GOT3 (cell line): ENCODE measurements at places on chromosomes 2 and 18.

DNA sequence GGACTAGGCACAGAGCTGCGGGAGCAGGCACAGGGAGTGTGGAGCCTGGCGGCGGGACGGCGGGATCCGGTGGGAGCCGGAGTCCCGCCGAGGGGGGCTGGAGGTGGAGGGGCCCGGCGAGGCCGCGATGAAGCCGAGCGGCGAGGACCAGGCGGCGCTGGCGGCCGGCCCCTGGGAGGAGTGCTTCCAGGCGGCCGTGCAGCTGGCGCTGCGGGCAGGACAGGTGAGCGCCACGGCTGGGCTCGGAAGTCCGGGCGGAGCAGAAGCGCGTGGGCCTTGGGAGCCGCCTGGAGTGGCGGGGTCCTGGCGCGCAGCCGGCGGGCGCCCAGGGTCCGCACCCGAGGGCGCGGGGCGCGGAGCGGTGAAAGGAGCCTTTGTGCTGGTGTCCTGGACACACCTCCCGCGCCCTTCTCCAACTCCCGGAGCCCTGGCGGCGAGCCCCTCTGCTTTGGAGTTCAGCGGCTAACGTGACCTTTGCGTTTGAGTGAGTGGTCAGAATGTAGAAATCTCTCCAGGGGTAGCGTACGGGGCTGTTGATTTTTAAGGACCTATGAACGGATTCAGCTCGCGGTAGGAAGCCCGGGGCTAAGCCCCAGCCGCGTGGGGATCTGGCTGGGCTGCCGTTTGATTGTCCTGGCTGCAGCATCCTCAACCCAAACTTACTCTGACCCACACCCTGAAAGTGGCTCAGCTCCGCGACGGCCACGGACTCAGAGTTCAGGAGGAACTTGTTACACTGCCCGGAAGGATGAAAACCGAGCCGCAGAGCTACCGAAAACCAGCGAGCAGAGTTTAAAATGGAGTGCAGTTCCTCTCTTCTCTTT lies 448 bp downstream of the IMPA2 start:
- DNase-seq = no peak

- DNase-seq = no peak
Observed at GRCh38 chr18:49697757-49698524, 115.4 kb downstream of the ACAA2 start.

GRCh38 chr2:61793389-61793836 lies 60.4 kb downstream of the FAM161A start:
- DNase-seq = no peak

- no peak for DNase-seq
Observed at GRCh38 chr2:25218100-25218499, 49.7 kb upstream of the POMC start.

DNA sequence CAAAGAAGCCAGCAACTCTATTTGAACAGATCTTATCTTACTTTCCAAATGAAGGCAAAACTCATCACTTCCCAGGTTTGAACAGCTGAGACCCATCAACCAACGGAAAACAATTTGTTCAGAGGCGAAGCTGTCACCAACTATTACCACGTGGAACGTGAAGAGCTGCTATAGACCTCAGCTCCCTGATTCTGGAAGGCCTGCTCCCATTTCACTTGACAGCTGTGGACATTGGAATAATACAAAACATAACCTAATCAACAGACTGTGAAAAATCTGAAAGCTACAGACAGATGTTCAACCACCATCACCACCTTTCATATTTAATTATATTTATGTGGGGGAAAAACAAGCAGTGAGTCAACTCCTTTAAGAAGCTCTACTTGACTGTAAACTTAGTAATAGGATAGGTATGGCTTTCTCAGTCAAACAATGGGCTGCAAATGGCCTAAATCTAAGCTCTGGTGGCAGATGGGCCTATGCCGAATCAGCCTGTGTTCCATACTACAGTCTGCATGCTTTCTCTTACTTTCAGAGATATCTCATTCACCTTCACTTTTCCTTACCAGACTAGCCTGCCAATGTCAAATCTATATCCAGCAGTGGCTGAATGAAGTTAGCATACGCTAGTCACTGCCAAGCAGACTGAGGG lies 896.4 kb downstream of the TDRD15 start:
- DNase-seq = no peak

GRCh38 chr18:8063733-8064132 lies 496.6 kb downstream of the PTPRM start:
- no peak for DNase-seq

GRCh38 chr2:59390581-59390980 lies 1149.5 kb upstream of the FANCL start:
- no peak for DNase-seq

DNA sequence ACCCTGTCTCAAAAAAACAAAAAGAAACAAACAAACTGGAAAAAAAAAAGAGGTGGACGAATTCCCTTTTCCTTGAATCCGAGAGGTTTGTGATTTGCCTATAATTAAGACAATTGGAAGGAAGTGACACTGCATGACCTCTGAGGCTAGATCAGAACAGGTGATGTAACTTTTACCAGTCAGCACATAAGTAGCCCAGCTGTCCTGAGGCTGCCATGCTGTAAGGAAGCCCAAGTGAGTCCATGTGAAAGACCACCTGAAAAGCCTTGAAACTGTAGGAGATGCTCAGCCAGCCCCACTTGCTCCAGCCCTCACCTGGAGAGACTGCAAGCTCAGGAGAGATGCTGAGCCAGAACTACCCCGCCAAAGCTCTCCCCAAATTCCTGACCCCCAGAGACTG lies 166.8 kb downstream of the TGIF1 start:
- no peak for DNase-seq

- DNase-seq = no peak
Observed at GRCh38 chr2:37878536-37878935, 46.6 kb upstream of the RMDN2 start.

GRCh38 chr18:24814521-24814920 lies 354.1 kb downstream of the HRH4 start:
- DNase-seq = no peak

- DNase-seq = no peak
Observed at GRCh38 chr2:32591669-32592463, 36.0 kb upstream of the TTC27 start.

DNA sequence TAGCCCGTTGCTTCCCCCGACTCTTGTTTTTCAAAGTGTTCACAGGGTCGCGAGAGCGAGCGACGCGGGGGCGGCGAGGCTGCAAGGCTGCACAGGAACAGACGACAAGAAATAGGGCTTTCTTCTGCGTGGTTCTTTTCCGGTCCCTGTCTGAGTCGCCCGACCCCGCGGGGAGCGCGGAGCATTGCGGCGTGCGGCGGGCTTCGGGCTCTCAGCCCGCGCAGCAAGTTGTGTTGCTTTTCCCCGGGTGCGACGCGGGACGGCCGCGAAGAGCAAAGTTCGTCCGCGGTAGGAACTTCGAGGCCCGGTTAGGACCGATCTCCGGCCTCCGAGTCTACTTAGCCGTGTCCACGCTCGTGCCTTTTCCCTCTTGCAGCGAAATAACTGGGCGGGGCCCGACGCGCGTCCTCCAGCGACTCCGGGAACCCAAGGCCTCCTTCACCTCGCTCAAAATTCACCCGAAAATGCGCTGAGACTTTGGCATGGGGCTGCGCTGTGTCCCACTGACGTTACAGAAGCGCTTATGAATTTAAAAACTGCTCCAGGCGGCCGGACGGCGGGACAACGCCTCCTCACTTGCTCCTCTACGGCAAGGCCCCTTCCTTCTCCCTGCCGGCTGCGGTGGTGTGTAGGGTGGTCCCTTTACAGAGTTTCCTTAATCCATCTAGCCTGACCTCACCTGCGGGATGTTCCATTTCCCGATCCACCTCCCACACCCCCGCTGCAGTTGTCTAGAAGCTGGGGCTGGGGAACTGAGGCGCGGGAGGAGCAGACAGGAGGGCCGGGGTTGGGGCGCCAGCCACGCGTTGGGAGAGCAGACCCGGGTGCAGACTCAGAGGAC lies 1.5 kb upstream of the BCL2L11 start:
- DNase-seq = no peak

DNA sequence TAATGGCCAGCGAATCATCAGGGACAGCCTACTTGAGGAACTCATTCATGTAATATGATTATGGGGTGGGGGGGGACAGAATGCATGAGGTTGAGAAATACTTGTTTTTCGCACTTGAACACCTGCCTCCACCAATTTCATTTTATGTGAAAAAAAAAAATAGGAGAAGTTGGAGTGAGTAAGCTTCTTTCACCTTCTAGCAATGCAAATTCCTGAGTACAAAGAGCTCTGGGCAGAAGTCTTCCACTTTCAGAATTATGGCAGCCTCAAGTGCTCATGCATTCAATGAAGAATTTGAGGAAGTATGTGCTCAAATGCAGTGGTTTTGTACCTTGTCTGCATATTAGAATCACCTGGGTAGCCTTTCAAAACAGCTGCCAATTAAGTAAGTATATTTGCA lies 40.1 kb upstream of the GPD2 start:
- no peak for DNase-seq

GRCh38 chr2:21821672-21822227 lies 698.0 kb downstream of the TDRD15 start:
- DNase-seq = no peak

- DNase-seq = no peak
Observed at GRCh38 chr2:37348155-37348554, 3.7 kb downstream of the QPCT start.

- DNase-seq = no peak
Observed at GRCh38 chr2:213007290-213007838, 144.0 kb downstream of the IKZF2 start.

GRCh38 chr2:10547663-10548376 lies 99.7 kb upstream of the ODC1 start:
- DNase-seq = no peak

GRCh38 chr18:67966224-67966623 lies 449.7 kb upstream of the DSEL start:
- no peak for DNase-seq

- DNase-seq = no peak
Observed at GRCh38 chr18:48208432-48209140, 200.6 kb downstream of the ZBTB7C start.

- DNase-seq = no peak
Observed at GRCh38 chr2:96832754-96833507, 10.9 kb downstream of the ANKRD23 start.

- DNase-seq = no peak
Observed at GRCh38 chr2:191222507-191222906, 22.7 kb upstream of the MYO1B start.

DNA sequence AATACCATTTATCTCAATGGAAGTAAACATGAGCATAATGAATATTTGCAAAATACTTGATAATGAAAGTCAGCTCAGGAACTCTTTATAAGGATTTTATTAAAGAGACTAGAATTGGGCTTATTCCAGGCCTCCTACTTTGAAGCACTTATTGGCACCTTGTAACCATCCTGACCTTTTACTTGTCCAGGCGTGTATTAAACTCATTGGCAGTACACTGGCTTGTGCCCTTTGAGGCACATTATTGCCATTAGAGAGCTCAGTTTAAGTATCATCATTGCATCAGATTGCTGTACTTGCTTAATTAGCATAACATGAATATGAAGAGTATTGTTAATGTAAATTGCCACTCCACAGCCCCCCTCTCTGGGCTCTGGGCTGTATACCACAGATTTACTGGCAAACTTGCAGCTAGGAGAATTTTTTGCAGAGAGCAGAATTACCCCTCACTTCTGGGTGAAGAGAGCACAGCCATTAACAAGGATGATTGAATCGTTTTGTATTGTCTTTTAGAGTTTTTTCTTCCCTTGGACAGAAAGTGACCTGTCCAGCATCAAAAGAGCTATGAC lies 72.5 kb downstream of the XIRP2 start:
- DNase-seq = no peak

- DNase-seq = no peak
Observed at GRCh38 chr18:13126966-13127598, 91.5 kb upstream of the LDLRAD4 start.

DNA sequence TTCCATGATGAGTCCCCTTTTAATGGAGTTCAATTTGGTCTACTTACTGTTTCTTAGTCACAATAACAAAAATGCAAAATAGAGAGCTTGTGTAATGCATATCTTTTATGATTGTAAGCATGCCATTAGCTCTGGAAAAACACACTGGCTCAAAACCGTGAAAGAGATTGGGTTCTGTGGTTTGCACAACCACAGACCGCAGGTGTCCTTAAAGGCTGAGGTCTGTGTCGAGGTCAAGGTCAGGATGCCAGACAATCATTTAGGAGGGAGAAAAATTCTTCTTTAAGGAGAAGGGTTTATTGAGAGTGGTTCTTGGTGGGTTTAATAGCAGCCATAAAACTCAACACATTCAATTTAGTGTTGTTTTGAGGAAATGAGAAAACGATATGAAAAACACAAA lies 487.2 kb downstream of the GALR1 start:
- DNase-seq = no peak

DNA sequence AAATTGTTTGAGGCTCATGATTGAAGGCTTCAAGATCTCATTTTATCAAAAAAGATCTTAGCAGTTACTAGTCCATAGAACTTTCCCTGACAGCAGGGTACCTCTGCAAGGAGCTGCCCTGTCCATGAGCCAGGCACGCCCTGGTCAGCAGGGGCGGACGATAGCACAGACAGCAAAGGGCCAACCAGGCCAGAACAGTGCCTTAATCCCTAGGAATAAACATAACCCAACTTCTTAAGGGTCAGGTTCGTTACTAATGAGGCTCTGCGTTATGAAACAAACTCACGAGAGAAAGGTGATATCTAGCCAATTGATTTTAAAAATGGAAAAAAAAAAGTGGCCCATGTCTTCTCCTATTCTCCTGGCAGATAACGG lies 59.2 kb downstream of the BCL2 start:
- no peak for DNase-seq

DNA sequence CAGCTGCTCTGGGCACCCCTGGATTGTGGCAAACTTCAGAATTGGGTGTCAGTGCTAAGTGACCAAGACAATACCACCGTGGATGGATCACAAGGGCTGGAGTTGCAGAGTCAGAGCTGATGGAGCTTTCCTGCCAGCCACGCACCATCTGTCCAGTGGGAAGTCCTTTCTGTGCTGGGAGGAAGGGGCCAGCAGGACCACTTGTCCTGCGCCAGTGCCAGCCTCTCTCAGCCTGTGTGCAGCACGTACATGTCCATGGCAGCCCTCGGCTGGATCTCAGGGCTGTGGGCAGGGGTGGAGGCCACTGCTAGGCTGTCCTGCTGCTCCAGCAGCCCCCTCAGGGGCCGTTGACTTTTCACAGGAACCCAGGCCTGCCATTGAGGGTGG lies 33.3 kb downstream of the RAB31 start:
- no peak for DNase-seq

DNA sequence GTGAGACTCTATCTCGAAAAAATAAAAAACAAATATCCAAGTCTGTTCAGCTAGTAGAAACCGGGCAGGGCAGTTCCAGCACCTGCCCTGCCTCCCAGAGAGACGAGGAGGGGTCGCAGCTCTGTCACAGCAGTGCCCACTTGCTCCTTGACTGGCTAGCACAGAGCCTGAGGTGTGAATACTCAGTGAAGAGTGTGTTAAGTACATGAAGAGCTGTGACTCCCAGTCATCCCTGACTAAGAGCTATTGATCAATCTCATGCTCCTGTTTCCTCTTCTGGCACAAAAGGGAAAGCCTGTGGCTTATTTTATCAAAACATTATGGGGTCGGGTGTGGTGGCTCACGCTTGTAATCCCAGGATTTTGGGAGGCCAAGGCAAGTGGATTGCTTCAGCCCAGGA lies 83.0 kb upstream of the FZD7 start:
- DNase-seq = no peak

- DNase-seq = no peak
Observed at GRCh38 chr2:111537078-111537655, 346.8 kb downstream of the ANAPC1 start.

GRCh38 chr18:45275367-45276113 lies 339.7 kb upstream of the SLC14A2 start:
- no peak for DNase-seq

- DNase-seq = no peak
Observed at GRCh38 chr2:43194121-43194869, 32.1 kb downstream of the ZFP36L2 start.

GRCh38 chr18:52288403-52289004 lies 51.5 kb upstream of the DCC start:
- no peak for DNase-seq

GRCh38 chr2:224538561-224539138 lies 46.5 kb downstream of the CUL3 start:
- no peak for DNase-seq
